ENCODE measurements at places on chromosomes 7 and 10. TPM values are rescaled to one million over a fixed set of nuclear protein-coding genes. Genes with fewer than 3 reads are reported as not detected.
A peak's percentile ranks its signal among the peaks of the same experiment; 100 is the strongest.

The SMURF1 gene
- total RNA-seq: 20.3 TPM

The HABP2 gene
- not detected for total RNA-seq

- H3K36me3 ChIP-seq: no peaks in the 10 kb centered on the region
- DNase-seq: no peak
- no peak overlapping the region for H3K27ac ChIP-seq
- 0 out of 2 replicates have a peak, but pooled peaks cover 4% of the 10 kb centered on the region for H3K27me3 ChIP-seq
- no peaks in the 10 kb centered on the region for H3K4me1 ChIP-seq
Observed at GRCh38 chr7:111730476-111731300, 168.4 kb upstream of the IMMP2L start.

The SLC18A3 gene
- total RNA-seq: not detected

- H3K36me3 ChIP-seq: peaks cover 22% of the 10 kb centered on the region
- no peak overlapping the region for H3K4me3 ChIP-seq
- no peak overlapping the region for H3K27ac ChIP-seq
- no peaks in the 10 kb centered on the region for H3K4me1 ChIP-seq
Observed at GRCh38 chr10:73019100-73019499, 64.5 kb upstream of the PLA2G12B start.

- no peaks in the 10 kb centered on the region for H3K27me3 ChIP-seq
Observed at GRCh38 chr7:31776616-31777015, 89.6 kb downstream of the PPP1R17 start.

DNA sequence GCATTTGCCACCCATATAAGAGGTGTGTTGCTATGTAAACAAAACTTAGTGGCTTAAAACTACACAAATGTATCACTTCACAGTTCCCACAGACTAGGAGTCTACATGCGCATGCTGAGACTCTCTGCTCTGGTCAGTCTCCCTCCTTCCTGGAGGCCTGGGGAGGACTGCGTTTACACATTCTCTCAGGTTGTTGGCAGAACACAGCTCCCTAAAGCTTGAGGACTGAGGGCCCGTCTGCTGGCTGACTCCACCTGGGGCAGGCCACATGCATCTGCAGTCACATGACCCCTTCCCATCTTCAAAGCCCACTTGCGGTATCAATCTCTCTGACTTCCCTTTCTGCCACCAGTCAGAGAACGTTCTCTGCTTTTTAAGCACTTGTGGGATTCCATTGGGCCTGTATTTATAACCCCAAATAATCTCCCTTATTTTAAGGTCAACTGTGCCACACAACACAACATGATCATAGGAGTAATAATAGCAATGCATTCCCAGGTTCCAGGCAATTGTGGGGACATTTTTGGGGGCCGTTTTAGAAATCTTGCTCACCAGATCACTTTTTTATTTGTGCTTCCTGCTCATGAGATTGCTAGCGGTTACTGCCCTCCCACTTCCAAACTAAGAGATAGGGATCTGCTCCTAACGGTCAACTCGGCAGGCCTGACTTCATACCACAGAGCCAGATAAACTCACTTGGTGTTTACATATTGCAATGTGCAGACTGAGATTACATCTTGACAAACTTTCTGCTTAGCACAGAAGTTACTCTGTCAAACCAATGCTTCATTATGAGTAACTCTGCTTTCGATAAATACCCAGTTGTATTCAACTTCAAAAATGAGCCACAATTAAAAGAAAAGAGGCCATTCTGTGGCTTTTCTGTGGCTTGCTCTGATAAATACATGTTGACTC lies 96.3 kb downstream of the ALOX5 start:
- H3K27me3 ChIP-seq: no peaks in the 10 kb centered on the region
- H3K27ac ChIP-seq: peak overlapping the region; percentile 27
- no peak for DNase-seq
- no peak overlapping the region for H3K4me3 ChIP-seq
- no peaks in the 10 kb centered on the region for H3K36me3 ChIP-seq

All from SJSA1 (cell line).